GM18507 (cell line): ENCODE measurements at places on chromosomes 16 and 17.

- DNase-seq: no peak
Measured at GRCh38 chr16:68179196-68179795, 56.6 kb downstream of the ESRP2 start.

DNA sequence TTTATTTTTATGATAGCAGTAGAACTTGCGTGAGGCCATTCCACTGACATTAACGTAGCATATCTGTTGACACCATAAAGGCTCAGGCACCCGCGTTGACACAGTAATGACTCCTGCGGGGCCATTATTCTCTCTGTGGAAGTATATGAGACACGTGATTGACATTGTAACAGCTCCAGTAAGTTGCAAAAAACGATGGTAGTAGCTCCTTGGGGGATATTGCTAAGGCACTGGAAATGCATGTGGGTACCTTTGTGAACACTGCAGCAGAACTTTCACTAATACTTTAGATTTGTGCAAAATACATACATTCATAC lies 918.8 kb upstream of the CDH8 start:
- no peak for DNase-seq

- no peak for DNase-seq
Measured at GRCh38 chr16:64437706-64438324, 684.0 kb downstream of the CDH11 start.

DNA sequence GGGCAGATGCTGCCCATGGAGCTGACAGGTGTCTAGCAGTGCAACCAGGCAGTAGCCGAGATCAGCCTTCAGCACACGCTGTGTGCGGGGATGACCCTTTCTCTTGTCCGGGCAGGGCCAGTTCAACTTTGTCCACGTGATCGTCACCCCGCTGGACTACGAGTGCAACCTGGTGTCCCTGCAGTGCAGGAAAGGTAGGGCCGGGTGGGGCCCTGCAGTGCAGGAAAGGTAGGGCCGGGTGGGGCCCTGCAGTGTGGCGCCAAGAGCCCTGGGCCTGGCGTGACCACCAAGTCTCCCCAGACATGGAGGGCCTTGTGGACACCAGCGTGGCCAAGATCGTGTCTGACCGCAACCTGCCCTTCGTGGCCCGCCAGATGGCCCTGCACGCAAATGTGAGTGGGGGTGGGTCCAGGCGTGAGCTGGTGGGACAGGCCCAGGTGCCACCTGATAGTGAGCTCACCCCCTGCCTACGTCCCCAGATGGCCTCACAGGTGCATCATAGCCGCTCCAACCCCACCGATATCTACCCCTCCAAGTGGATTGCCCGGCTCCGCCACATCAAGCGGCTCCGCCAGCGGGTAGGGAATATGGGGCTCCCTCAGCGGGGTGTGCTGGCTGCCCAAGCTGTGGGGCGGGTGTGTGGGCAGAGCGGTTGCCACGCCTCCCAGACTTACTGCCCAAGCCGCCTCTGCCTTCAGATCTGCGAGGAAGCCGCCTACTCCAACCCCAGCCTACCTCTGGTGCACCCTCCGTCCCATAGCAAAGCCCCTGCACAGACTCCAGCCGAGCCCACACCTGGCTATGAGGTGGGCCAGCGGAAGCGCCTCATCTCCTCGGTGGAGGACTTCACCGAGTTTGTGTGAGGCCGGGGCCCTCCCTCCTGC lies 40.2 kb downstream of the TSC2 start:
- DNase-seq: no peak

- no peak for DNase-seq
Measured at GRCh38 chr16:24939224-24939623, 75.9 kb downstream of the ARHGAP17 start.

DNA sequence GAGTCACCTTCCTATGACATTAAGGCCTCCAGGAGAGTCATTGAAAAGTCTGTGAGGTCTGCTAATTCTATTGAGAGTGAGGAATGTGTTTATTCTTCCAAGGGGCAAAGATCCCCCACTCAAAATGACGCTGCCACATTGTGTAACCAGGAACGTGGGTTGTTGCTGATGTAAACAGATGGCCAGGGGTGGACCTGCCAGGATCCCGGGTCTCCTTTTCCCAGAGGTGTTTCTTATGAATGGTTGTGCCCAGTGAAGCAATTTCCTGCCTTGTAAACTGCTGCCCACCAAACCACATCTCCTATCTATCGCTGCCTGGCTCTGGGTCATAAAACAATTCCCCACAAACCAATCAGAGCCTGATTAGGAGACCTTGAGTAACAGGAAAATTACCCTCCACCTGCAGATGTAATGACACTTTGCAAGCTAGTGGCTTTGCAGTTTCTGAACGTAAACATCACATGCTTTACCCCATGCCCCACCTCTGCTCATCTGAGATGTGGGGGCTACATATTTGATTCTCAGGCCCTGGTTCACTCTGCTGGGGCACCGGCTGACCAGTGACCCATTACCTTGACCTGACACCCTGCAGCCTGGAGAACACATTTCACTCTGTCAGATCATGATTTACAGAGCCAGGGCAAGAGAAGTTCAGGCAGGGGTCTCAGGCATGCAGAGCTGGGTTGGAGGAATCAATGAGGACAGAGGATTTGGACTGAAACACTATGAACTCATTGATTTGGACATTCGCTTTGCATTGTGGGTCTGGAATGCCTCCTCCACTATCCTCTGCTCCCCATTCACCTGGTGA lies 33.1 kb upstream of the DDX52 start:
- DNase-seq: no peak

DNA sequence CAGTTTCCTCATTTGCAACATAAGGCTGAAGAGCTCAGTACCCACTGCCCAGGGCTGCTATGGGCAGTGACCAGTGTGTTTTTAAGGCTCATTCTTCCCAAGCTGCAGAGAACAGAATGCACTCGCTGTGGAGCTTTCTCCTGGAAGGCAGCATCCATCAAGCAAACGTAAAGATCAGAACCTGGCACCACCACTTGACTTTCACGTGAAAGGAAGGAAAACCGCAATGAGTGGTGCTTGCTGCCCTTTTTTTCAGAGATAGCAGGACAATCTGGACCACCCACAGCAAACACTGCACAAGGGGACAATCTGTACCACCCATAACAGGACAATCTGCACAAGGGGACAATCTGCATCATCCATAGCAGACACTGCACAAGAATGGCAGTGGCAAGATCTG lies 11.2 kb downstream of the CSNK1D start:
- no peak for DNase-seq

DNA sequence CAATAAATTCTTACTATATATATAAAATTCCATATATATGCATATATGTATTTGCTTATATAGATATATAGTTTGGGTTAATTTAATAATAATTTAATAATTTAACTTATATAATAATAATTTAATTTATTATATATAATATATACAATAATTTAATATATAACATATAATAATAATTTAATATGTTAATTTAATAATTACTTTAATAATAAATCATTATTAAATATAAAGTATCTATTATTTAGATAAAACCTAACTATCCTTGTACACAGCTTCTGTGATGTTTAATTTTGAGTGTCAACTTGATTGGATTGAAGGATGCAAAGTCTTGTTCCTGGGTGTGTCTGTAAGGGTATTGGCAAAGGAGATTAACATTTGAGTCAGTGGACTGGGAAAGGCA lies 40.6 kb upstream of the CDH13 start:
- no peak for DNase-seq

DNA sequence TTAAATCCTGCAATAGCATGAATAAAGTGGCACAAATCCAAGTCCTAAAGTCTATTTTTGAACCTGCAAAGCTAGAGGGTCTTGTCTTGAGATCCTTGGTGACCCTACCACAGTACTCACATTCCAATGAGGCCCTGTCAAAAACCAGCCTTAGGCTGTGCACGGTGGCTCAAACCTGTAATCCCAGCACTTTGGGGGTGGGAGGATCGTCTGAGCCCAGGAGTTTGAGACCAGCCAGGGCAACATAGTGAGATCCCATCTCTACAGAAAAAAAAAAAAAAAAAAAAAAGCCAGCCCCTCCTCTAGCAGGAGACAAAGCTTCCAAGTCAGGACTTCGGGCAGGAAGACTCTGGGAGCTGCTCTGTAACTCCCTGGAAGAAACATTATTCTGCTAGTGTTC lies 16.3 kb downstream of the CYTH1 start:
- no peak for DNase-seq
